Tibial artery (tissue), 4 donors: ENCODE measurements at places on chromosomes 12 and 14.
A peak's percentile ranks its signal among the peaks of the same experiment; 100 is the strongest.

DNA sequence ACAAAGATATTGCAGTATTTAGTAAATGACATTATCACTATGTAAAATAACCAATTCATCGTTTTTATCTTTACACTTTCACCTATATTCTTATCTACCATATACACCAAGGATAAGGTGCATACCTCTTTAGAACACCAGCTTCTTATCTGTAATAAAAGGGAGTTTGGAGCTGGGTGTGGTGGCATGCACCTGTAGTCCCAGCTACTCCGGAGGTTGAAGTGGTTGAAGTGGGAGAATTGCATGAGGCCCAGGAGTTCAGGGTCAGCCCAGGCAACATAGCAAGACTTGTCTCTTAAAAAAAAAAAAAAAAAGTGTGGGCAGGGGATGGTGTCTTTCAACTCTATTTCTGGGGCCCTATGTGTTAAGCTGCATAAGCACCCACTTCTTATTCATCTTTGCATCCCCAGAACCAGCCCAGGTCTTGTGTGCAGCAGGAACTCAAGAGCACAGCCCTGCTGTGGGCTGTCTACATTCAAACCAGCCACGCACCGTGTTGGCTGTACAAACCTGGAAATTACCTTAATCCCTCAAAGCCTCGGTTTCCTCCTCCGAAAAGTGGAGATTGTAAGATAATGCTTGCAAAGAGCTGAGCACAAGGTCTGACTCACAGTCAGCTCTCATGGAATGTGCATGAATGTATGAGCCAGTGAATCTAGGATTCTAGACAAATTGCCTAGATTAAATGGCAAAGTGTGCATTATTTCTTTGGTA lies 256.6 kb upstream of the FOXN3 start:
- no peak for DNase-seq

DNA sequence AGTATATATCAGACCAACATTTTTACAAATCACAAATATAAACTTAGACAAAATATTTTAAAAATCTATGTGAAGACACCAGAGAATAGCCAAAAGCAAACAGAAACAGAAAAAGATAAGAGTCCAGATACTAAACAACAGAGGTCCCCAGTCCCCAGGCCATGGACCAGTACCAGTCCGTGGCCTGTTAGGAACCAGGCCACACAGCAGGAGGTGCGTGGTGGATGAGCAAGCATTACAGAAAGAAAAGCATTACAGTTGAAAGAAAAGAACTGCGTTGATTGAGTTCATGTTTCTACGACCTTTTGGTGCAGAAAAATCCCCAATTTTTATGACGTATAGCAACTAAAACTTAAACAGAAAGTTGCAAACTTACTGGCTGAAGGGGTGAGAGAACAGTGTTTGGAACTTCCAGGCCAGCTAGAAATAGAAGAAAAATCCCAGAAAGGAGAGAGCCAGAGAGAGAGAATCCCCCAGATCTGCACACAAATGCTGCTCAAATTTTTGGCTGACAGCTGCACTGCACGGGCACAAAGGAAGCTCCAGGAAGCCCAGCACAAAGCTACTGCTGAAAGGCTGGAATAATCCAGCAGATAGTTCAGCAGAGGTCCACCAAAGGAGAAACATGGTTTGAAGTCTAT lies 159.6 kb upstream of the C14orf180 start:
- no peak for DNase-seq

DNA sequence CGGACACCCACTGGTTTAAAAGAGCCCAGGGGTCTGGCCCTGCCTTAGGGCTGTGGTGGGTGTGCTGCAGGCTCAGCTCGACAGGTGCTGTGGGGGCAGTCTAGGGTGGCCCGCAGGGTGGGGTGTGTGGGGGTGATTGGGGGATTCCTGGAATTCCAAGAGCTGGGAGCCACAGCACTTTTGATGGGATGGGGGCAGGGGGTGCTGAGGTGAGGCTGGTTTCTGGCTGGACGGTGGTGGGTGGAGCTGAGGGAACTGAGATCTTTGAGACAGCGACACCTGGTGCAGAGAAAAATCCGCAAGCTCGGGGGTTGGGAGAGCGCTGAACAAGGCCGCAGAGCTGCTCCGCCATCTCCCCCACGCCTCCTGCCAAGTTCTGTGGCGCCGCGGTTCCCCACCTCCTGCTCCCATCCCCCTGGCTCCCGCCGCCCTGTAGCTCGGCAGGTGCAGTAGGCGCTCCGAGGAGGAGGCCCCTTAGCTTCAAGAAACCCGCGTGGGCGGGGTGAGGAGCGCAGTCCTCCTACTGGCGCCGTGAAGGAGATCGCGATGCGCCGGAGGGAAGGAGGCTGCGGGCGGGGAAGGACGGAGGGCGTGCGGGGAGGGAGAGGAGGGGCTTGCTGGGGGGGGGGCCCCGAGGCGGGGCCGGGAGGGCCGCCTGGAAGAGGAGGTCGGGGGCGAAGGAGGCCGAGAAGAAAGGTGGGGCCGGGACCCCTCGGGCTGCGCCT lies 1.3 kb upstream of the TEDC1 start:
- peak; percentile 94 for DNase-seq

- peak; percentile 41 for DNase-seq
Observed at GRCh38 chr12:132327336-132328171, 1.8 kb downstream of the GALNT9 start.

- peak; percentile 98 for DNase-seq
Observed at GRCh38 chr12:14257734-14258574, 107.5 kb upstream of the ATF7IP start.

GRCh38 chr14:55121628-55122439 lies 7.2 kb upstream of the LGALS3 start:
- DNase-seq = no peak

- DNase-seq = no peak
Observed at GRCh38 chr14:92654239-92654901, 94.1 kb downstream of the LGMN start.

DNA sequence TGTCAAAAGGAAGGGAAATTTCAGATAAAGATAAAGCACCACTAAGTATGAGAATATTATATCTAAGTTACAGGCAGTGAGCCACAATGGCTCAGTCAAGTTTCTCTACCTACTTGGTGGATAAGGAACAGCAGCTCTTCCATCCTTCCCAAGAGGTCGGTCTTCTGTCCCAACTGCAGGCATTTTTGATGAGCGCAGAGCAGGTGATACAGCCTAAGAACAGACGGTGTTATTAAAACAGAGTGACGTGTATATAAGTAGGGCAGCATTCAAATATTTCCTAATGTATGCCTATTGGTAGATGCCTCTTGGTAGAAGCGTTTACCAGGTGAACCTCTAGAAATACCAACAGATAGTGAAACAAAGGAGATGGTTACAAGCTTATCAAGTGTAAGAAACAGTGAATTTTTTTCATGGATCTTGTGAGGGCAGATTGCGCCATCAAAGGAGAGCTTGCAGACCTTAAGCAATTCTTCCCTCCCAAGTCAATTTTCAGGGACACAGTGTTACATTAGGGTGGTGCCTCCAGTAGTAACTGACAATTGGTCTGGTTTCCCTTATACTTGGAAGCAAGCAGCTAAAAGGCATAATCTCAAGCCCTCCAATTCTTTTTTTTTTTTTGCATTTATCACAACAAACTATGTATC lies 274.5 kb downstream of the MED13L start:
- DNase-seq = no peak

- no peak for DNase-seq
Observed at GRCh38 chr12:15389561-15389960, 67.3 kb downstream of the PTPRO start.

GRCh38 chr12:119808441-119808840 lies 68.7 kb downstream of the CIT start:
- no peak for DNase-seq

DNA sequence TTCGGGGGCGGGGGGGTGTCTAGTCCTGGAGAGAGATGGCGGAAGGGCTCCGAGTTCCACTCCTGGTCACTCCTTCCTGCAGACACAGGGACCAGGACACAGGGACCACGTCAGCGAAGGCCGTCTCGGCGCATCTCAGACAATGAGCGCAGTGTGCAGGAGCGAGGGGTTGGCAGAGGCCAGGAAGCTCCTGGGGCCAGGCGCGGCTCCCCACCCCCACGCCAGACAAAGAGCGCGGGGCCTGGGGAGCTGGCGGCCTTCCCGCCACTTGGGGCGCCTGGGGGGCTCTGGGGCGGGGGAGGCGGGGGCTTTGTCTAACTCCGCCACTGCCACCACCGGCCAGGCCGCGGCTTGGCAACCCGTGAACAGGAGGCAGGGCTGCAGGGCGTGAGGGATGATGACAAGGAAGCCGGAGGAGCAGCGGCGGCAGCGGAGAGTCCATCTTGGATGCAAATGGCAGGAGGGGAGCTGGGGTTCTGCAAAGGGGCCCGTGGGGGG lies 2.2 kb downstream of the CDK2AP1 start:
- DNase-seq = peak; percentile 66

DNA sequence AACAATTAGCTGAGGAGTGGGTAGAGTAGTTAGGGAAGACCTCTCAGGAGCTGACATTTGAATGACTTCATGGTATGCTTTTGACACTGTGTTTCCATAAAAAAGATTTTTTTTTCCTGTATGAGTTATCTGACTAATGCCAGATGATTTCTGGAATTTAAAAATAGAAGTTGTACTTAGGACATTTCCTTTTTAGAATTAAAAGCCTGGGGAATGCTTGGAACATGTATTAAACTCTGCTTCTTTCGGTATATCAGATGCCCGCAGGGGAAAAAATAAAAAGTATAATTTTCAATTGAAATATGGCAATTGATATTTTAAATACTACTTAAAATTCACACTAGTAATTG lies 41.1 kb downstream of the BRMS1L start:
- no peak for DNase-seq

- no peak for DNase-seq
Observed at GRCh38 chr14:64550621-64551333, 1.0 kb downstream of the PPP1R36 start.

DNA sequence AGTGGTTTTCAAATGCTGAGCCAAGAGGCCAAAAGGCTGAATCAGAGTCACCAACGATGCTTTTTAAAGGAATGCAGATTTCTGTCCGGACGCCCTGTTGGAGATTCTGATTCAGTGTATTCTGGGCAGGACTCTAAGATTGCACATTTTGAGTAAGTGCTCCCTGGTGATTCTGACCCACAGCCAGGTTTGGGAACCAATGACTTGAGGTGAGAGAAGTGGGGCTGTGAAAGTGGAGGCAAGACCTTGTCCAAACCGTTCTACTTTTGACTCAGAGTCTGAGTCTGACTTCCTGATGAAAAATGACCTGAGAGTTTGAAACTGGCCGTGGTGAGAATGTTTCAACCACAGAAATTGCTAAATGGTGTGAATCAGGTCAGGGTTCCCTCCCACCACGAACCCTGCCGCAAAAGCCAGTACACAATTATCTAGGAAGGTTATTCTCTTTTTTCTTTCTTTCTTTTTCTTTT lies 90.2 kb downstream of the NTN4 start:
- no peak for DNase-seq

GRCh38 chr12:57272337-57273151 lies 21.6 kb upstream of the STAC3 start:
- no peak for DNase-seq

GRCh38 chr14:56339855-56340701 lies 221.9 kb downstream of the PELI2 start:
- DNase-seq = peak; percentile 85

GRCh38 chr12:123232807-123233504 lies at the start of the genes MPHOSPH9 and MTRFR:
MPHOSPH9 (minus strand) TSS chr12:123233141; CDS start chr12:123230364, 2,777 bp downstream.
MTRFR (plus strand) TSS chr12:123233436; CDS start chr12:123253675, 20,239 bp downstream.
- peak; percentile 99 for DNase-seq

- DNase-seq = no peak
Observed at GRCh38 chr12:101838628-101839323, 8.0 kb upstream of the GNPTAB start.

DNA sequence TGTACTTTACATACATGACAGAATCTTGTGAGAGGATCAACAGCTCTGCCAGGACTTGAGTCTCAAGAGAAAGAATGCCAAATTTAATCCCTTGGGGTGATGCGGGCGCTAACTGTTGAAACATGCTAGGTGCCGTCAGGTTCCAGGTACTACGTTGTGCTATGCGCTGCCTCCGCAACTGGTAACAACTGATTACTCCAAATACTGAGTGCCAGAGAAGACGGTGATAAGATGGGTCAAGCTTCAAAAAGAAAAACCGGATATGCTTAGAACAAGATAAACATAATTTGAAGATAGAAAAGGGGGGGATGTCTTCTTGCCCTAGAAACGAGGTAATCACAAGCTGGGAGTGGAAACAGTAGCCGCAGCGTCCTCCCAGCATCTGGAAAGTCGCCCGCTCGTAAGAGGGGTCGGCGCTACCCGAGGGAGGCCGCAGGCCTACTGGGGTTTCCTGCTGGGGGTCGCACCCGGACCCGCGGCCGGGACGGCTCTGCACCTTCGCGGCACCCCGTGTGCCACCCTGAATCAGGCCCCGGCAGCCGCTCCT lies 678 bp downstream of the ZBTB25 start:
- DNase-seq = no peak

GRCh38 chr14:81311141-81311540 lies 89.0 kb downstream of the STON2 start:
- no peak for DNase-seq

GRCh38 chr12:27709932-27710591 lies 570 bp upstream of the MRPS35 start:
- no peak for DNase-seq

DNA sequence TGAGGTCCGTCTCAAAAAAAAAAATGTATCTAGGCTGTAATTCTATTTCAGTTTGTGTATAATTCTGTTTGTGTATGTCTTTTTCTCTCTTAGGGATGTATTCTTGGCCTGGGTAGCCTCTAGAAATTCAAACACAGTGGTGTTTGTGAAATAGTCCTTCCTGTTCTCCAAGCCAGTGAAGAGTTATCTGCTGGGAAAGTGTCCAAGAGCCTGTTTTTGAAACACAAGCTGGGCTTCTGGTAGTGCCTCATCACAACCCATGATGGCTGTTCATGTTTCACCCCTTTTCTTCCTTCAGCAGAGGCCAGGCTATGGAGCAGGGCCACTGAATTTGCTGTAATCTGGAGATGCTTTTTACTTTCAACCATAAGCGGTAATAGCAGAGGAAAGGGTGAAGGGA lies 14.7 kb downstream of the METTL3 start:
- DNase-seq = no peak

GRCh38 chr12:79547735-79548609 lies 142.8 kb downstream of the PAWR start:
- peak; percentile 38 for DNase-seq

DNA sequence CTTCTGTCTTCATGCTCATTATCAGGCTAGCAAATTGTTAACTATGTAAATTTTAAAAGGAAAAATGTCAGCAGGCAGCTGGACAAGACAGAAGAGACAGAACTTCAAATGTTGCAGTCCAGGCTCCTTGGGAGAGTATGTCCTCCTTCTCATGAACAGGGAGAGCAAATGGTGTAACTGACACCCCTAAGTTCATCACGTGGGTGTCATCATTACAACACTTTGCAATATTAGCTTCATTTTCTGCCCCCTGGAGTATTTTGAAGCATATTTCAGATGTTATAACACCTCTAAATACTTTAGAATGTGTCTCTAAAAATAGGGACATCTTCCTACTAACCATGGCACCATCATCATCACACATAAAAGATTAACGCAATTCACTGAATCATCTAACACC lies 62.1 kb downstream of the ZNF664 start:
- DNase-seq = no peak
